ENCODE measurements at places on chromosomes 5 and 9. TPM values are rescaled to one million over a fixed set of nuclear protein-coding genes. Genes with fewer than 3 reads are reported as not detected.

DNA sequence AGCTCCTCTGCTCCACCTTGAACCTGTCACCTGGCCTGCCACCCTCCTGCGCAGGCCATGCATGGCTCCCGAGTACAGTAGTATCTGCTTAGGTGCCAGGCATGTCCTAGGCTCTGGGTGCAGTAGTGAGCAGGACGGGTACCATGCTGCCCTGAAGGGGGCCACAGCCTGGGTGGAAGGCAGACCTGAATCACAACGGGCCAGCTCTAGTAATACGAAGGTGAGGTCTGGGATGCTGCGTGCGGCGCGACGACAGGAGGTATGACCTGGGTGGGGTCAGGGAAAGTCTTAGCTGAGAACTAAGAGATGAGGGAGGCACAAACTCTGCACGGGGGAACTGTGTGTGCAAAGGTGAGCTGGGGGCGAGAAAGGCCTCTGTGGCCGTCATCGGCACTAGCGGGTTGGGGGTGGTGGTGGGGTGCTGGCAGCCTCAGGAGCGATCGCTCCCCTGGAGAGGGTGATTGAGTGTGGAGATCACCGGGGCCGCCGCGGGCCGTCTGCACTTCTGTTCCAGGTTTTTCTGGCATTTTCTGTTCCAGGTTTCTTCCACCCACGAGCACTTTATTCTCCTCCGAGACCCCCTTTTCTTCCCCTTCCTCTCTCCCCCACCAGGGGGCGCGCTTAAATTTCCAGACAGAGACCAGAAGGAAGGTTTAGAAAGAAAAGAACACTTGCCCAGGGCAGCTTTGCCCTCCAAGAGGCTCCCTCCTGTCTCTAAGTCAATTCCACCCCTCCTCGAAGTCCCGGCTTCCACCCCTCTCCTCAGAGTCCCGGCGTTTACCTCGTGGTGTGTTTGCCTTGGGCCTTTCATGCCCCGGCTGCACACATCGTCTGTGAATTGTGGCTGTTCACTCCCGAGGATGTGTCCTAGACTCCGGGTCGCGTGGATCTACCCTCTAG, 15.1 kb downstream of the PDLIM4 start:
- peak; percentile 89 for DNase-seq

DNA sequence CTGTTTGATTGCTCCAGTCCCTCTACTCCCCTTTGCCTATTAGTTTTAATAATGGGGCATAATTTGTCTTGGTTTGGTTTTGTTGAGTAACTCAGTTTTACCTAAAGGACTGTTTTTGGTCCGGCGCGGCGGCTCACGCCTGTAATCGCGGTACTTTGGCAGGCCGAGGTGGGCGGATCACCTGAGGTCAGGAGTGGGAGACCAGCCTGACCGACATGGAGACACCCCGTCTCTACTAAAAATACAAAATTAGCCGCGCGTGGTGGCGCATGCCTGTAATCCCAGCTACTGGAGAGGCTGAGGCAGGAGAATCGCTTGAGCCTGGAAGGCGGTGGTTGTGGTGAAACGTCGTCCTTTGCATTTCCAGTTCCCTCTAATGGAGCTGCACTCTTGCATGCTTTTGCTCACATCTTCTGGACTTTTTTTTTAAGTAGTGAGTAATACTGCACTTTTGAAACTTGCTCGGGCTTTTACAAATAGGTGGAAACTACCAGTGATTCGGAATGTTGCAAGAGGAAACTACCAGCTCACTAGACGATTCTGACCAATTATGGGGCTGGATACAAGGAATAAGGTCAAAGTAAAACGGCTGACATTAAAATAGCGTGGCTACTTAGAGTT, 721 bp upstream of the MAML1 start:
- DNase-seq, result no peak

DNA sequence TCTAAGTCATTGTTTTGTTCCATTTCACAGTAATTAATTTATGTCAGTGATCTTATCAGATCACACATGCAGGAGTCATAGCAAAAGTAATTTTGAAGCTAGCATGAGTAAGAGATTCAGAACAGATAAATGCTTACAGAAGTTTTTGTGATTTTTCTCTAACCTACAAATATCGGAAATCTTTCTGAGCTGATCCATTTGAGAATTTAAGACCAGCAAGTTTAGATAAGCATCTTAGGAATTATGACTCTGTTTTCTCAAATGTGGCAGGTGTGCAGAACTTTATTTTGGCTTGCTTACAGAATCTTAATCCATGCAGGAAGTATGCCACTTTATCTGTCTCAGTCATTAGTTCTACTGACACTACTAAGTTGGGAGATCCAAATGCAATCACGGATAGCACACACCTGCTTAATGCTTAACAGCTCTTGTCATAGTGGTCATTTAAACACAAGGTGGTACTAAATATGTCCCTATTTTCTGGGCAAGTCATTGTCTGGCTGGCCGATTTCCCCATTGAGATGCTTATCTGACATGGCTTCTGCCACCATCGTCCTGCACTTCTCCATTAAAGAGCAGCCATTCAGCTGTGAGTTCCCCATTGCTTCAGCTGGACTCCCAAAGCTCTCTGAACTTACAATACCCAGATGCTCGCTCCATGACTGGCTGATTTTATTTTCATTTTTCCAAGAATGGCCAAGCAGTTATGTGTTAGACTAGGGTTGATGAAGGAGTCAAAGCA, 305.4 kb upstream of the NUDT12 start:
- no peak for DNase-seq

SPATA31A3 gene
- not detected for total RNA-seq

DMRTA1 gene
- 30.1 TPM for total RNA-seq

GRCh38 chr5:107590686-107591085, 80.1 kb downstream of the EFNA5 start:
- DNase-seq, result no peak

DNA sequence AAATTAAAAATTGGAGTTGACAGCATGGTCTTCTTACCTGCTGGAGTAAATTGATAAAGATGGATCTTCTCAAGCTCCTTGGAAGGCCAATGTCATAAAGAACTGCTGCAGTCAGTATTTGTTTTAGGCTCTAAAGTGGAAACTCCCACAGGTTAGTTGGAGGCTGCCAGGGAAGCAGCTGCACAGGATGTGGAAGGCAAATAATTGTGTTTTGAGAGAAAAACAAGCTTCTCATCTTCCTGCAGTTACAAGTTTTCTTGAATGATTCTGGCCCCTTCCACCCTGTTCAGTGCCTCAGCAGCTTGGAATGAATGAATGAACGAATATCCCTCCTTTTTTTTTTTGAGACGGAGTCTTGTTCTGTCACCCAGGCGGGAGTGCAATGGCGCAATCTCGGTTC, 13.9 kb downstream of the MROH2B start:
- DNase-seq, result no peak

DNA sequence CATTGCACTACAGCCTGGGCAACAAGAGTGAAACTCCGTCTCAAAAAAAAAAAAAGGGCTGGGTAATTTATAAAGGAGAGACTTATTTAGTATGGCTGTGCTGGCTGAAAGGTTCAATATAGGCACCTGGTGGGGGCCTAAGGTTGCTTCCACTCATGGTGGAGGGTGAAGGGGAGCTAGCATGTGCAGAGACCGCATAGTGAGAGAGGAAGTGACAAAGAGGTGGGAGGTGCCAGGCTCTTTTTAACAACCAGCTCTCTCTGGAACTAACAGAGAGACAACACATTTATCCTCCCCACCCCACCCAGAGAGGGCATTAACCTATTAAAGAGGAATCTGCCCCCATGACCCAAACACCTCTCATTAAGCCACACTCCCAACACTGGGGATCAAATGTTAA, 28.9 kb upstream of the SERINC5 start:
- DNase-seq, result no peak

- peak; percentile 55 for DNase-seq
Measured at GRCh38 chr5:69265931-69266330, 31.2 kb downstream of the CDK7 start.

DDX4 gene
- total RNA-seq, result 0.27 TPM

DNA sequence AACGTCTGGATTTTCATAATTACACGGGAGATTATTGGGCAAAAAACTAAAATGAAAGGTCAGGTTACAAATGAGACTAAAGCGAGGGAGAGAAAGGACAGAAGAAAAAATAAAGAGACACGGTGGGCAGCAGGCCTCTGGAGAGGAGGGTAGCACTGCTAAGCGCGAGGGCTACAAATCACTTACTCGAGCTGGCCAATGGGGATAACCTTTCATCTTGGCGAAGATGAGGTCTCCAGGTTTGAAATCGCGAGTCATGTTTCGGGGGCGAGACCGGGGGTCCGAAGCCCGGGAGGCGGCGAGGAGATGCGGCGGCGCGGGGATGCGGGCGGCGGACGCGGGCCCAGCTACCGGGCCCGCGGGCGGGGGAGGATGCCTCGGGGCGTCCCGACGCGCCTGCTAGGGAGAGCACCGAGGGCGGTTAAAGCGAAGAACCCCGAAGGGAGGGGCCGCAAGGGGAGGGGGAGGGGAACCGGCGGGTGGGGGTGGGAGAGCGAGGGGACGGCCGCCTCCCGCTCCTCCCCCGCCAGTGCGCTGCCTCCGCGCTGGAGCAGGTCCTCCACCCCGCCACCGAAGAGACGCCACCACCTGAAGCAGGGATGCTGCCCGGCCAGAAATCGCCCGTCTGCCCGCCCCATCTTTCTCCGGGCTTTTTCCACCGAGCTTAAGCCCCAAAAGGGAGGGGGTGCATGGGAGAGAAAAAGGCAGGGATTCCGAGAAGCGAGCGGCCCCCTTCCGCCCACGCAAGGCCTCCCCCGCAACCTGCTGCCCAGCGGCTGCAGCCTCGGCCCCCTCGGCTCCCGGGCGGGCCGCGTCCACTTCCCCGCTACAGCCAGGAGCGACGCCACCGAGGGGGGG, 610 bp downstream of the PSIP1 start:
- DNase-seq, result peak; percentile 78

DNA sequence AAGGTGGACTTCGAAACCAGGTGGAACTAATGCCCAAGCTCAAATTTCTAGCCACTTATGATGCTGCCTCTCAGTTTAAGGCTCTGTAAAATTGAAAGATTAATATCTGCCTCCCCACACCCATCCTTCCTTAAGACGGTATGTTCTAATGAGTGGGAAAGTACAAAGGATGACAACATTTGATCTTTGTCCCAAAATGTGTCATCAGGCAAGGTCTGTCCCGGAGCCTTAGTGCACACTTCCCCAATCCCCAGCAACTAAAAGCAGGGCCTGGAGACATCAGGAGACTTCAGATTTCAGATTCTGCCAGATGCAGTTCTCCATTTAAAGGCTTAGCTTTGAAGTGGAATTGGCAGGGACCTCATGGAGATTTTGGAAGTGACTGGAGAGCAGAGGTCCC, 316.5 kb downstream of the ASTN2 start:
- DNase-seq, result no peak

GRCh38 chr5:69504036-69504435, 11.4 kb downstream of the OCLN start:
- DNase-seq, result no peak

DNAH5 gene
- 0.20 TPM for total RNA-seq

- DNase-seq, result no peak
Measured at GRCh38 chr5:81817086-81817485, 66.2 kb upstream of the SSBP2 start.

DNA sequence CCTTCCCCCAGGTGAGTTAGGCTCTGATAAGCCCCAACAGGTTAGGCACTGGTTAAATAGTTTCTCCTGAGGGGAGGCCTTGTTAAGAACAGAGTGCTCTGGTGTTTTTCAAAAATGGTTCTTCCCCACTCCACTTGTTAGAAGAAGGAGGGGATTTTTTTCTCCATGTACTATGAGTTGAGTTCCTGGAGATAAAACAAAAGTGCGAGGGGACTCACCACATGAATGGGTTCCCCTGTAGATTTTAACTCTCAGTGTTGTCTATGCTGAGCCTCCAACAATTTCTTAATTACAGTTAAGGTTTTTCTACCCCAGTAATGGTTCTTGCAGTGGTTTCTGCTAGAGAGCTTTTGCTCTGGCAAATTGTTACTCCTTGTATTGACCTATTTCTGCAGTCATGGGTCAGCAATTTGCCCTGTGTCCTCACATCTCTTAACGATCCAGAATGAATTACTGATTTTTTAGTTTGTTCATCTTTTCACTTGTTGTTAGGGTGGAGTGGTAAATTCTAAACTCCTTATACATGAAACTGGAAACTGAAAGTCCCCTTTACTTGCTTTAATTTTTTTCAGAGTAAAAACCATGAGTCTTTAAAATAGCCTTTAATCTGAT, 44.4 kb downstream of the SCAMP1 start:
- DNase-seq, result no peak

GRCh38 chr5:113302120-113302519, 132.7 kb downstream of the TSSK1B start:
- no peak for DNase-seq

- peak; percentile 26 for DNase-seq
Measured at GRCh38 chr9:15513335-15513734, 2.6 kb upstream of the PSIP1 start.

IFNA10 gene
- not detected for total RNA-seq

- DNase-seq, result no peak
Measured at GRCh38 chr9:70347046-70347445, 67.4 kb downstream of the KLF9 start.

MLLT3 gene
- total RNA-seq, result 11.7 TPM

- DNase-seq, result peak; percentile 31
Measured at GRCh38 chr9:19102181-19102630, 498 bp downstream of the HAUS6 start.

- no peak for DNase-seq
Measured at GRCh38 chr5:135126688-135127438, 92.8 kb upstream of the PITX1 start.

DNA sequence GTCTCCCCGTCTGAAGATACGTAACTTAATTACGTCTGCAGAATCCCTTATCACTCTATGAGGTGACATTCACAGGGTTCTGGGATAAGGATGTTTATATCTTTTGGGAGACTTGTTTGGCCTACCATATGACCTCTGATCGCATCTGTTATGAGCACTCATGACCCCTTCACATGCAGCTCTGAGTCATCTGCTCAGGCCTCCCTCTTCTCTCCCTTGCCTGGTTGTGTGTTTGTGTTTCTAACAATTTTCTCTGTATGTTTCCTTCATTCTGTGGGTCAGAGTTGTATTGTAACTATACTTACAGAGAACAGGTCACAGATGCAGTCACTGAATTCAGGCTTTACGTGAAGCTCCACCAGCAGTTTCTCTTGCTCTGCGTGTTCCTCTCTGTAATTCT, 330.6 kb downstream of the TENT4A start:
- DNase-seq, result no peak

SUSD3 gene
- total RNA-seq, result not detected

SPINK13 gene
- not detected for total RNA-seq

NR4A3 gene
- 4.1 TPM for total RNA-seq

GRCh38 chr5:153780876-153781705, 257.6 kb downstream of the FAM114A2 start:
- DNase-seq, result no peak

ANKRD34B gene
- total RNA-seq, result not detected

IL17B gene
- total RNA-seq, result 0.88 TPM

PALM2AKAP2 gene
- 1.0 TPM for total RNA-seq

LCP2 gene
- not detected for total RNA-seq

NUTM2F gene
- total RNA-seq, result not detected

GABRA6 gene
- total RNA-seq, result not detected

Data from glutamatergic neuron (in vitro differentiated cells).